ENCODE measurements at places on chromosomes 7 and 10.

DNA sequence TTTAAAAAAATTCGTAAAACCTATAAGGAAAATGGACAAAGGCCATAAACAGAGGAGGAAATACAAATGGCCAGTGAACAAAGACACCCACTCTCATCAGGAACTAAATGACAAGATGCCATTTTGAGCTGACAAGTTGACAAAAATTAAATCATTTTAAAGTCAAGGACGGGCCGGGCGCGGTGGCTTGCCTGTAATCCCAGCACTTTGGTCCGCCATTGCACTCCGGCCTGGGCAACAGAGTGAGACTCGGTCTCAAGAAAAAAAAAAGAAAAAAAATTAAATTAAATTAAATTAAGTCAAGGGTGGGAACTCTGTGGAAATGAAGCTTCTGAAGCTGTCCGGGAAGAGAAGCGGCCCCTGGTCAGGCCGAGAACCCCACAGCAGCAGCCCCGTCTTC is 1.2 kb upstream of the NOM1 start:
- DNase-seq = no peak

DNA sequence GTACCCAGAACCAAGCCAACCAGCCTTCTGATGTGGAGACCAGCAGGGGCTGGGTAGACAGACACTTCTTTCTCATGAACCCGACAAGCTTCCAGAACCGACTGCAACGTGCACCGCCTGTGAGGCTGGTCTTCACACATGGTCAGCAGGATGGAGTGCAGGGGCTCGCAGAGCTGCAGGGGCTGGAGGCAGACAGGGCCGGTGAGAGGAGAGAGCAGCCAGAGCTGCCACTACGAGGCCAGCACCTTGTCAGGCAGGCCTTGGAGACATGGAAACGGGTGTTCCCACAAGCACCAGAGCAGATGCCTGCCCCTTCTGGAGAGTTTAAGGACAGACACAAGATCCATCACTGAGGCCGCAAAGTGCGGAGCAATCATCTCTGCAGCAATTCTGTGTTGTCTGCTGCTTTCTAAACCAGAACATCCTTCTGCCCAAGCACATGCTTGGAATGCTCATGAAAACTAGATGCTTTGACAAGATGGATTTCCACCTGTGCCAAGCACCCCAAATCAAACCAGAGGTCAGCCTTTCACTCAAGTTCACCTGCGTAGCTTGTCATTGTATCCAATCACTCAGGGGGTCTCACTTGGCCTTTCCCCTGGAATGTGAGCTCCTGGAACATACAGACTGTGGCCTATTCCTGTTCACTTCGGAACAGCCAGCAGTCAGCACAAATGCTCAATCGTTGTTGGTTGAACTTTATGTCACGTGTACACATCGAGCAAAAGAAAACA is 32.2 kb downstream of the FRMPD2 start:
- DNase-seq = no peak

DNA sequence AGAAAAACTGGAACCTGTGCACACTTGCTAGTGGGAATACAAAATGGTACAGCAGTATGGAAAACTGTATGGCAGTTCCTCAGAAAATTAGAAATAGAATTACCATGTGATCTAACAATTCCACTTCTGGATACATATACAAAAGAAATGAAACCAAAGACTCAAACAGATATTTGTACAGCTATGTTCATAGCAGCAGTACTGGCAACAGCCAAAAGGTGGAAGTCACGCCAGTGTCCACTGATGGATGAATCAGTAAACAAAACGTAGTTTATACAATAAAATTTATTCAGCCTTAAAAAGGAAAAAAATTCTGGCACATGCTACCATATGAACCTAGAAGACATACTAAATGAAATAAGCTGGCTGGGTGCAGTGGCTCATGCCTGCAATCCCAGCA is 23.0 kb downstream of the IDE start:
- no peak for DNase-seq

GRCh38 chr10:7593063-7593462 is 73.7 kb downstream of the ITIH5 start:
- DNase-seq = no peak

- DNase-seq = peak; percentile 55
Measured at GRCh38 chr10:103451831-103452505, at the start of gene CALHM2. CALHM2 (minus strand) TSS chr10:103452370; CDS start chr10:103449941, 2,429 bp downstream.

DNA sequence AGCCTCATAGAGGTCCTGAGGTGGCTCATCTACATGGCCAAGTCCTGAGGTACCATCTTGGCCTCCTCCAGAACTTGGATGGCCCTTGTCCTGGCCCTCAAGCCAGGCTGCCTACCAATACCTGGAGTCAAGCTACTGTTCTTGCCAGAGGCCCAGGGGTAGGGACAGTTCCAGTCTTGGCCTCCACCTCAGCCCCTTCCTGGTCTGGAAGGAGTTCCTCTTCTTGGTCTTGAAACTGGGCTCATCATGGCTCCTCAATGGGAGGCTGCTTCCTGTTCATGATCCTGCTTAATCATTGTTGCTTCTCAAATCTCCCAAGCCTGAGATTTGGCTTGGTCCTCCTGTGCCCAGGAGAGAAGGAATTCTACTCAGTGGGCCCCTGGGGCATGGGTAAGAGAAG is 3.9 kb downstream of the HPS6 start:
- no peak for DNase-seq

- DNase-seq = no peak
Measured at GRCh38 chr7:80070391-80070790, 64.2 kb upstream of the GNAI1 start.

GRCh38 chr7:56046721-56047445 is 4.4 kb downstream of the PSPH start:
- no peak for DNase-seq

- peak; percentile 47 for DNase-seq
Measured at GRCh38 chr10:46268076-46268881, 18.5 kb upstream of the ANTXRL start.

- no peak for DNase-seq
Measured at GRCh38 chr7:68125168-68125567, 1128.5 kb downstream of the TYW1 start.

DNA sequence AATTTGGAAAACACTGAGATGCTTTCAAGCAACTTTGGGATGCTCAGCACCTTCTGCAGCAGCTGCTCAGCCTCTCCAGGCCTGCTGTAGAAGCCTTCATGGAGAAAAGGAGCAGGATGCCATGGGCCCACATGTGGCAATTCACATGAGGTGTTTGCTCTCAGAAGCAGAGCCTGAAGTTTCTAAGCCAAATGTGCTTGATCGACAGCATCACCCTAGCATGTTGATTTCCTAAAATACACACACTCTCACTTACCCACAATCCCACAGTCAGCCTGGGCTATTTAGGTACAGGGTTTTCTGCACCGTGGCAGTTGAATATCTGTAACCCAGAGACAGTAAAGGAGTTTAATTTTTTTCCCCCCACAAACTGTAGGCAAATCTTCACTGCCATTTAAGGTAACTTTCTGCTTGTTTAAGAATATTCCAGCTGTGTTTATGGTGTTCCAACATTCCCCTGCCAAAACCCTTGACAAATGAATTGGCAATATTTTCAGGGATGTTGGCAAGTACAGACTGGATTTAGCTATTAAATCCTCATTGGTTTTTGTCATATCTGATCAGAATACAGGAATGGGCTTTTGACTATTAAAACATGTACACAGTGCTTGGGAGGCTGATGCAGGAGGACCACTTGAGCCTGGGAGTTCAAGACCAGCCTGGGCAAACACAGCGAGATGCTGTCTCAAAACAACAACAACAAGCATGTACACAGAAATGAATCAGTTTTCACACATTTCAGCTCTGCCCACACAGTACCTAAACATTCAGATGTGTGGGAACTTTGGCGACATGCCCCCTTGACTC is 244.2 kb downstream of the CELF2 start:
- no peak for DNase-seq

DNA sequence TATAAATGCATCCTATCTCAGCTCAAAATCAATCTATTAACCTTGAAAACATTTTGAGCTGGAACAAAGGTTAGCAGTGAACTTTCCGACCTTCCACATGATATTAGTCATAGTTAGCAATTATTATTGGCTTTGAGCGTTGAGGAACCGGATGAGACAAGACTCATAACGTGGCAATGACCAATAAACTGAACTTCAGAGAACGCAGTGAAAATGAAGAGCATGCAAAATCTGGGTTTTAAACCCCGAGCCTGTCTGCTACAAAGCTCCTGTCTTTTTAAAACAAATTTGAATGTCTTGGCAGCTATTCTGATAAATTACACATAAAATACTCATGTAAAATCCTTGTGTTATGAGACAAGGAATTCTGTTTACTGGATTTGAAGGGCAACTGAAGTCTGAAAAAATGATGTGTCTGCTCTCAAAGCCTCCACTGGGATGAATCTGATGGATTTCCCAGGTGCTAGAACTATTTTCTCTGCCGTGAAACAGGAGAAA is 74.7 kb upstream of the ITGB1 start:
- DNase-seq = no peak

GRCh38 chr10:74418285-74418872 is 267.4 kb downstream of the ADK start:
- no peak for DNase-seq

DNA sequence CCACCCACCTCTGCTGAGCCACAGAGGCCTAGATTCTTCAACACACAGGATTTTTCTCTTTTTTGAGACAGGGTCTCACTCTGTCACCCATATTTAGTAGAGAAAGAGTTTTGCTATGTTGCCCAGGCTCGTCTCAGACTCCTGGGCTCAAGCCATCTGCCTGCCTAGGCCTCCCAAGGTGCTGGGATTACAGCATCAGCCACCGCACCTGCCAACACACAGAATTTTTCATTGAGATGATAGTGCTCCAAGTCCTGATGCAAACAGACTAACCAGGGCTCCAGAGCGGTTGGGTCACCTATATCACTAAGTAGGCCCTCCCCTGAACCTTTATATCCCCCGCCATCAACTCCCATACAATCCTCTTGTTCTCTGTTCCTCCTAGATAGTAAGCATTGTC is 24.4 kb upstream of the ADRB1 start:
- DNase-seq = no peak

DNA sequence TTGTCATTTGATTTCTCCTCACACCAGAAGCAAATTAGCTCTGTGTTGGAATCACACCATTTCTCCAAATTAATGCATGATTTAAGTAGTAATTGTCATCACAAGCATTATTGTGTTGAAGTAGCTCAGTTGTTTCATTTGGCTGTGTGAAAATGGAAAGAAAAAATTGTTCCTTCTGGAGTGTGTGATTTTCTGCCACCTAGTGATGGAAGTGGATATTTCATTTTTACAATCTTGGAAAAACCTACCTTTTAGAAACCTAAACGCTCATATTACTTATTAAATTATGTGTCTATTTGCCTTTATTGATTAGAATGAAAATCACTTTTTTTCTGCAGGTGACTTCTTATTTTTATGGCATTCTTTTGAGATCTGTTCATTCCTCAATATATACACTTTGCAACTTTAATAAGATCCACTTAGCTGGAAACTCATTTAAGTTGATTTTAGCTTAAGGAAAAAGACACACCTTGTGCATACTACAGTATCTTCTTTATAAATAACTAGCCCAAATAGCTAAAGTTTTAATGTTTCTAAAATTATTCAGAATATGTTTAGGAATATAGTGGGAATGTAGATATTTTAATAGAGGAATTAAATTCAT is 50.0 kb downstream of the SRI start:
- no peak for DNase-seq

- no peak for DNase-seq
Measured at GRCh38 chr7:96136600-96137239, 185.2 kb downstream of the SLC25A13 start.

DNA sequence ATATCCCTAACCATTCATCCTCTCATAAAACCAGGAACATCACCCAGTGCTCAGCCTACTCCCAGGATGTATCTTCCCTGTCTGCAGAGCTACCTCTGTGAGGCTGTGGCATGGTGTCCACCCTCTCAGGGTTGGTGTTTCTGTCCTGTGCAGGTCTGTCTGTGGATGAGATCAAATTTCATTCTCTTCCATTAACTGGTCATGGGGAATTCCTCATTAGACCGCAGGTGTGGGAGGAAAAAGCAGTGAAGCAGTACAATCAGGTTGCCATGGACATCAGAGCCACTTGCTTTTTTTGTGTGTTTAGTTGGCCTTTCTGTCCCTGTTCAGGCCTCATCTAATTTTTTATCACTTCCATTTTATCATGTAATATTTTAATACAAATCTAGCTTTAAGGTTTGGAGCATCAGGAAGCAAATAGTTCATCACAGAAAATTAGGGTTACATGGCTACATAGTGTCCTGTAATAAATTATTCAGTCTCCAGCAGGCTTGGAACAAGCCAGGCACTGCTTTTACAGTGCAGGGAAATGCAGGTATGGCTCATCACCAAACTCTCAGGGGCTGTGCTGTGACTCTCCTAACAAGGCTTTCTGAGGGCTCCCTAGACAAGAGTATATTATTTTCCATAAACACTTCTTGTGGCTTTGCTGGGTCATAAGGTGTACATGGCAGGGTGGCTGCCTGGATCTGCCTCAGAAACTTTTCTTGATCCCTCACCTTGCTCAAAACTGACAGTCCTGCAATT is 594.9 kb upstream of the IGFBP3 start:
- no peak for DNase-seq

DNA sequence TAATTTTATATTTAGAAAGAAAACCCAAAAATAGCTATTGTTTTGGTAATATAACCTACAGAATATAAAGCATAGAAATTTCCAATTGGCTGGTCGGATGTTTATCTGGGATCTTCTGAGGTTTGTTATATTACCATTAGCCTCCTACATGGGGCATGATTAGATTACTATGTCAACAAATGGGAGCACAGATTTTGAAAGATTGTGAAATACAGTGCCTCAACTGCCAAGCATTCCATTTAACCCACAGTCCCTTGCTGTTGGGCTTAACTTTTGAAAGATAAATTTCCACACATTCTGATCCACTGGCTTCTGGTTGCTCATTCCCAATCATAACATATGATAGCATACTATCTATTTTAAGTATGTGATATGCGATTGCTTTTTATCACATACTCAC is 455.4 kb upstream of the C7orf33 start:
- no peak for DNase-seq

DNA sequence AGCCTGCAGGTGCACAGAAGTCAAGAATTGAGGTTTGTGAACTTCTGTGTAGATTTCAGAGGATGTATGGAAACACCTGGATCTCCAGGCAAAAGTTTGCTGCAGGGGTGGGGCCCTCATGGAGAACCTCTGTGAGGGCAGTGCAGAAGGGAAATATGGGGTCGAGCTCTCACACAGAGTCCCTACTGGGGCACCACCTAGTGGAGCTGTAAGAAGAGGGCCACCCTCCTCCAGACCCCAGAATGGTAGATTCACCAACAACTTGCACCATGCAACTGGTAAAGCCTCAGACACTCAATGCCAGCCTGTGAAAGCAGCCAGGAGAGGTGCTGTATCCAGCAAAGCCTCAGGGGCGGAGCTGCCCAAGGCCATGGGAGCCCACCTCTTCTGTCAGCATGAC is 205.8 kb downstream of the CCSER2 start:
- no peak for DNase-seq
